Spleen (tissue), 13 donors: ENCODE measurements at places on chromosomes 7 and 10. TPM values are rescaled to one million over a fixed set of nuclear protein-coding genes. Genes with fewer than 3 reads are reported as not detected.

LRMDA gene
- total RNA-seq: 30.6 TPM

PKD2L1 gene
- total RNA-seq: 3.0 TPM

ADAMTS14 gene
- total RNA-seq: 0.92 TPM

PNLIPRP3 gene
- total RNA-seq: not detected

SPACDR gene
- 1.5 TPM for total RNA-seq

GSAP gene
- total RNA-seq: 86.2 TPM

ANKRD7 gene
- 1.1 TPM for total RNA-seq

MRLN gene
- not detected for total RNA-seq

IRF5 gene
- total RNA-seq: 42.6 TPM

GAD2 gene
- total RNA-seq: not detected

ACTR3C gene
- total RNA-seq: 10.8 TPM

ZNF138 gene
- 9.4 TPM for total RNA-seq

TMEM229A gene
- 0.17 TPM for total RNA-seq

DNAJC1 gene
- total RNA-seq: 74.8 TPM

PON1 gene
- not detected for total RNA-seq

ARHGAP22 gene
- total RNA-seq: 3.1 TPM

PNPLA8 gene
- total RNA-seq: 29.8 TPM

ANKRD1 gene
- 0.32 TPM for total RNA-seq

MUC12 gene
- 0.57 TPM for total RNA-seq

CNPY1 gene
- total RNA-seq: not detected

OPN1SW gene
- not detected for total RNA-seq

NSUN5 gene
- total RNA-seq: 25.9 TPM

VIM gene
- 1,718 TPM for total RNA-seq
